ENCODE measurements at places on chromosomes 6 and 20.

DNA sequence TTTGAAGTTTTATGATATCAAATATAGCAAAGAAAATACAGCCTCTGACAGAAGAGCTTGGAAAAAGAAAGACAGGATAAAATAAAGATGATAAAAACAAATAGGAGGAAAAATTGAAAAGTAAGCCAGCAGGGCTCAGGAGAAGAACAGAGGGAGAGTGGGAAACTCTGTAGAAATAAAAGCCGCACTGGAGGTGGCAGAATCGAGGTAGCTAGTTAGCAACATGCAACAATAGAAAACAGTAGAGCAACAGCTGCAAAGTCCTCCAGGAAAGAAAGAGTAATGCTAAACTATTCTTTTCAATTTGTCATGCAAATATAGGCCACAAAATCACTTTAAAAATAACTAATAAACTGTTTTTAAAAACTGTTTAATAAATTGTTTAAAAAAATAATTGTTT lies 28.8 kb downstream of the HBS1L start:
- H3K4me3 ChIP-seq = no peak overlapping the region
- H3K27ac ChIP-seq = no peak overlapping the region
- H3K36me3 ChIP-seq = no peaks in the 10 kb centered on the region
- no peaks in the 10 kb centered on the region for H3K4me1 ChIP-seq
- H3K27me3 ChIP-seq = no peaks in the 10 kb centered on the region
- no peak for DNase-seq

DNA sequence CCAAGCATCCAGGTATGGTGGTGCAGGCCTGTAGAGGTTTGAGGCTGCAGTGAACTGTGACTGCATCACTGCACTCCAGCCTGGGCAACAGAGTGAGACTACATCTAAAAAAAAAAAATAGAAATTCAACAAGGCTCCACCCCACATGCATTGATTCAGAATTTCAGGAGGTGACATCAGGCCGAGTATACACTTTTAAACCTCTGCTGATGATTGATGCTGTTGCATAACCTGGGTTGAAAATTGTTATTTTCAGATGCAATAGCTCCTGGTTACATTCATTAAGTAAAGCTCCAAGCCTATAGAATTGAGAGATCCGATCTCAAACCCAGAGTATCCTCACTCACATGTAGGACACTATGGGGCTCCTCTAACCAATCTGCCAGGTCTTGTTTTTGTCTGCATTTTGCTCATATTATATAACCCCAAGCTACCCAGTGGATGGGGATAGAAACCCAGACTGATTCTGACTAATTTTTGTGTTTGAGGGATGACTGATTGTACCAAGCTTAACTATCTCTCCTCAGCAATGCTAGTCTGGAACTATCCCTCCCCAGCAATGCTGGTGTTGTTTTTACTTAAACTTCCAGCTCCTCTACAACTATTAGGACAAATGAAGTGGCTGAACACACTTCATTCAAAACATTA lies 123.5 kb upstream of the PREP start:
- no peaks in the 10 kb centered on the region for H3K27me3 ChIP-seq
- no peaks in the 10 kb centered on the region for H3K36me3 ChIP-seq
- H3K4me1 ChIP-seq = no peaks in the 10 kb centered on the region
- H3K27ac ChIP-seq = no peak overlapping the region
- H3K4me3 ChIP-seq = no peak overlapping the region
- DNase-seq = no peak

DNA sequence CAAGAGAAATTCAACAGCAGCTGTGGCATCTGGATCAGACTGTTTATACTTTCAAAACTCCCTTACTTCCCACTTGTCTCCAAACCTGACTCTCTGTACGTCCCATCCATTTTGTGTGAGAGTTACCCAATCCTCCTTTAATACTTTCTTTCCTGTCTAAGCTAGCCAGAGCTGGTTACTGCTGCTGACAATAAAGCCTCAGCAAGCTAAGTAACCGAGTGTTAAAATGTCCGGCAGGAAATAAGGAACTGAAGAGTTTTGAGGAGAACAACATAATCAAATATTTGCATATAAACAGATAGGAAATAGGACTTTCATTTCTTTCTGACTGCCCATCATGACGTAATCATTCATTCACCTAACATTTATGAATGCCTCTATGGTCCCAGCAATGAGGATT lies 11.6 kb downstream of the TMEM30A start:
- H3K4me1 ChIP-seq = peaks cover 87% of the 10 kb centered on the region
- no peak overlapping the region for H3K27ac ChIP-seq
- H3K27me3 ChIP-seq = no peaks in the 10 kb centered on the region
- no peak for DNase-seq
- H3K36me3 ChIP-seq = no peaks in the 10 kb centered on the region

- no peak overlapping the region for H3K4me3 ChIP-seq
- no peaks in the 10 kb centered on the region for H3K27me3 ChIP-seq
- H3K36me3 ChIP-seq = no peaks in the 10 kb centered on the region
- no peak overlapping the region for H3K27ac ChIP-seq
- H3K4me1 ChIP-seq = peaks cover 40% of the 10 kb centered on the region
Measured at GRCh38 chr6:149368065-149368464, 32.0 kb upstream of the SUMO4 start.

DNA sequence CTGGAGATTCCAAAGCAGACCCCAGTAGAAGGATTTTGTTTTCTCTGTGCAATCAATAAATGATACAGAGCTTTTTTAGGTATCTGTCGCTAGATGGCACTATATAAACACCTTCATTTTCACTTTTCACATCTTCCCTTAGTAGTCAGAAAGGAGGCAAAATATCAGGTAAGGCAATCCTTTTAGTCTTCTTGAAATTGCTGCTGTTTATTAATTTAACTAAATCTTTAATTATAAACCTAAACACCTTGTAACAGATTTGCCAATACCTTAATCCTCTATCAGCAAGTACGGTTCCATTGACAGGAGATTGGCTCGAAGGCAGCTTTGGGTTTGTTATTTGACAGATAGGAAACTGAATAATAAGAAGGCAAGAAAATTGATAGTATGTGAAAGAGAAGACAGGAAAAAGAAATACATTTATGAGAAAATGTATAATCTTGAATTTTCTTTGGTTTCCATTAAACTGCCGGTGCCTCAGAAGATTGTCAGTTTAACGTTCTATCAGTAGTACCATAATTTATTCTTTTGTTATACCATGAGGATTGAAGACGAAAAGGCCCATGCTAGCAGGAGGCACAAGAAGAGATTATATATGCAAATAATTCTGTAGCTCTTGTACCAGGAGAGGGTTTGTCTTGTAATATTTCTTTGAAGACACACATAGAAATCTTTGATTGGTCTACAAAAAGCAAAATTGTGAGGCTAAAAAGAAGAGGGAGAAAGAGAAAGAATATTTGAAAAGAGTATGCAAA lies 23.5 kb upstream of the IBTK start:
- H3K4me1 ChIP-seq = no peaks in the 10 kb centered on the region
- no peaks in the 10 kb centered on the region for H3K27me3 ChIP-seq
- no peak overlapping the region for H3K4me3 ChIP-seq
- H3K27ac ChIP-seq = no peak overlapping the region

DNA sequence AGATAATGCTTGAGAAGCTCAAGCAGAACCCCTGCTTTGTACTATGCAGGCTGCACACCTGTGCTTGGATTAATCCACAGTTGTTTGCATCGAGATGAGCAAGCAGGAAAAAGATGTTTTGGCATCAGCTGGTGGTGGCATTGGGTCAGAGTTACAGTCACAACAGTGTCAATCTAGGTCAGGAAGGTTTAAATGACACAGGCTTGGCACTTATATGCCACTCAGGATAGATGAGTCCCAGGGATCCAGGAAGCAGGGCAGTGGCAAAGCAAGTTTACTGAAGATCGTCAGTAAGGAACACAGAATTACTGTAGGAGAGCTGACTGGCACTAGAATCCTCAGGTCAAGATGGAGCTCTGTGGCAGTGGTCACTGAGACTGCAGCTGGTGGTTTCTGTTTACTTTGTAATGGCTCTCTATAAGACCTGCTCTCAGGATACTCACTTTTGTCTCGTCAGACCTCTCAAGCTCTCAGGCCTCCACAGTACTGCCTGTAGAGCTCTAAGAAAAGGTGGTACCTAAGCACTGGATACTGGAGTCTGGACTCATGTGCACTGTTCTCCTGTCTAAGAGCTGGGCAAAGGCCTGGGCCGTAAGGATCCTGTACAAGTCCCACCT lies 110.1 kb upstream of the HS3ST5 start:
- H3K4me3 ChIP-seq = no peak overlapping the region
- no peak overlapping the region for H3K27ac ChIP-seq
- DNase-seq = no peak
- H3K36me3 ChIP-seq = no peaks in the 10 kb centered on the region

All from body of pancreas (tissue), 4 donors.